ENCODE measurements at places on chromosomes 3 and 15. TPM values are rescaled to one million over a fixed set of nuclear protein-coding genes. Genes with fewer than 3 reads are reported as not detected.

Gene CPA3
- 2.6 TPM for total RNA-seq

Gene SSUH2
- total RNA-seq: 2.6 TPM

Gene ADCY5
- total RNA-seq: 69.6 TPM

Gene ISL2
- total RNA-seq: 0.77 TPM

Gene FLNB
- 408 TPM for total RNA-seq

Gene FGF12
- 5.7 TPM for total RNA-seq

- H3K4me1 ChIP-seq: no peaks in the 10 kb centered on the region
- DNase-seq: no peak
- no peaks in the 10 kb centered on the region for H3K27me3 ChIP-seq
- no peak overlapping the region for H3K4me3 ChIP-seq
Measured at GRCh38 chr3:123034996-123035395, 7.4 kb upstream of the SEMA5B start.

- DNase-seq: no peak
- H3K27me3 ChIP-seq: no peaks in the 10 kb centered on the region
- no peaks in the 10 kb centered on the region for H3K4me1 ChIP-seq
- H3K4me3 ChIP-seq: no peak overlapping the region
Measured at GRCh38 chr15:59340325-59340724, 32.3 kb downstream of the MYO1E start.

GRCh38 chr3:69761896-69762767, 22.9 kb downstream of the MITF start:
- no peaks in the 10 kb centered on the region for H3K36me3 ChIP-seq
- H3K4me1 ChIP-seq: no peaks in the 10 kb centered on the region
- H3K27me3 ChIP-seq: no peaks in the 10 kb centered on the region
- H3K27ac ChIP-seq: peak overlapping the region; percentile 67
- no peak overlapping the region for H3K4me3 ChIP-seq

GRCh38 chr3:101784855-101785613, 6.0 kb downstream of the NXPE3 start:
- no peaks in the 10 kb centered on the region for H3K36me3 ChIP-seq
- H3K27ac ChIP-seq: no peak overlapping the region

- H3K4me3 ChIP-seq: no peak overlapping the region
- DNase-seq: no peak
- no peak overlapping the region for H3K27ac ChIP-seq
- no peaks in the 10 kb centered on the region for H3K27me3 ChIP-seq
Measured at GRCh38 chr15:55518641-55519040, 10.6 kb upstream of the DNAAF4 start.

GRCh38 chr15:90552162-90552928, 22.6 kb downstream of the CRTC3 start:
- DNase-seq: no peak
- H3K36me3 ChIP-seq: no peaks in the 10 kb centered on the region
- no peaks in the 10 kb centered on the region for H3K27me3 ChIP-seq
- no peaks in the 10 kb centered on the region for H3K4me1 ChIP-seq
- H3K4me3 ChIP-seq: no peak overlapping the region

GRCh38 chr15:30953731-30954378, 37.6 kb downstream of the MTMR10 start:
- H3K36me3 ChIP-seq: peaks cover 13% of the 10 kb centered on the region
- DNase-seq: no peak
- H3K4me3 ChIP-seq: no peak overlapping the region
- no peak overlapping the region for H3K27ac ChIP-seq
- H3K27me3 ChIP-seq: no peaks in the 10 kb centered on the region

GRCh38 chr3:106946866-106947265, 430.4 kb upstream of the CCDC54 start:
- H3K36me3 ChIP-seq: no peaks in the 10 kb centered on the region
- no peak overlapping the region for H3K27ac ChIP-seq
- H3K4me3 ChIP-seq: no peak overlapping the region
- DNase-seq: no peak
- no peaks in the 10 kb centered on the region for H3K27me3 ChIP-seq
- H3K4me1 ChIP-seq: no peaks in the 10 kb centered on the region

DNA sequence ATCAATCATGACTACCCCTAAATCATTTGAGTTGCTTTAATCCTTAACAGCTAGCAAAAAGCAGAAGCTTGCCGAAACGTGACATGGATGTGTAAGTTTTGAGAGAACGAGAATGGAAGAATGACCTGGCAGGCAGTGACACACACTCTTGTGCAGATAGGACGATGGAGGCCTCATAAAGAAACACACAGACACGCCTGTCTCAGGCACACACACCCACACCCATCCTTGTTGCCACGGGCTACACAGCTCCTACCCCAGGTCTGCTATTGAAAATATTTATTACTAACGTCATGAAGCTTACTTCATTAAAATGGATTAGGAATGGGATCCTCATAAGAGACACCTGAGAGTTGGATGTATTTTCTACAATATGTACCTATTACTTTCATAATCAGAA, 8.5 kb downstream of the MYO5C start:
- H3K4me1 ChIP-seq: peaks cover 14% of the 10 kb centered on the region
- peak overlapping the region; percentile 95 for H3K27ac ChIP-seq
- no peaks in the 10 kb centered on the region for H3K36me3 ChIP-seq
- no peak overlapping the region for H3K4me3 ChIP-seq

DNA sequence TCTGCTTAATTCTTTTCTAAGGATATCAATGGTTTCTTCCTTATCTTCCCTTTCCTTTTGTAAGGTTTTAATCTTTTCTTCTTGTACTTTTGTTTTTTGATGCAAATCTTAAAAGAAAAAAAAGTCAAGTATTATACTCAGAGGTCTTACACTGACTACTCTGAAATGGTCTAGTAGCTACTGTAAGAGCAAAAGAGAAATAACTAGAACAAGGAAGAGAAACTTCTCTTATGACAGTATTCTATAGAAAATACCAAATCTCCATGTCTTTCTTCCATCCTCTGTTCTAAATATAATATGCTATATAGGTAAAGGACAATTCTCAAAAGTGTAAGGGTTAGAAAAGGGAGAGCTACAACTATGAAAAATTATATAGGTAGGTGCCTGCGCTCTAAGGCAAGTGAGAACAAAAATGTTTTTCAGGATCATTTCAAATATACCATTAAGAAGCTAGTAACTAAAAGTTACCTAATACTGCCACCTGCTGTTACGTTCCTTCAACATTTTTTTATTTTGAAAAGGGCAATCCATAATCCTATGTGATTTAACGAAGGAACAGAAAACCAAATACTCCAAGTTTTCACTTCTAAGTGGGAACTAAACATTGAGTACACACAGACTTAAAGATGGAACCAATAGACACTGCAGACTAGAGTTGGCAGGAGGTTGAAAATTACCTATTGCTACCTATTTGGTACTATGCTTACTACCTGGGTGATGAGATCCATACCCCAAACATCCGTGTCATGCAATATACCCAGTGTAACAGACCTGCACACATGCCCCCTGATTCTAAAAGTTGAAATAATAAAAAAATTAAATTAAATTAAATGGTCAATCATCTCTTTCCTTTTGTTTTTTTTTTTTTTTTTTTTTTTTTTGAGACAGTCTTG, 36.7 kb downstream of the CIP2A start:
- H3K4me3 ChIP-seq: no peak overlapping the region
- no peak overlapping the region for H3K27ac ChIP-seq
- H3K27me3 ChIP-seq: no peaks in the 10 kb centered on the region
- peak; percentile 29 for DNase-seq

- no peaks in the 10 kb centered on the region for H3K4me1 ChIP-seq
- H3K27me3 ChIP-seq: no peaks in the 10 kb centered on the region
- H3K4me3 ChIP-seq: no peak overlapping the region
- no peaks in the 10 kb centered on the region for H3K36me3 ChIP-seq
Measured at GRCh38 chr3:124829178-124829818, 57.9 kb downstream of the ITGB5 start.

DNA sequence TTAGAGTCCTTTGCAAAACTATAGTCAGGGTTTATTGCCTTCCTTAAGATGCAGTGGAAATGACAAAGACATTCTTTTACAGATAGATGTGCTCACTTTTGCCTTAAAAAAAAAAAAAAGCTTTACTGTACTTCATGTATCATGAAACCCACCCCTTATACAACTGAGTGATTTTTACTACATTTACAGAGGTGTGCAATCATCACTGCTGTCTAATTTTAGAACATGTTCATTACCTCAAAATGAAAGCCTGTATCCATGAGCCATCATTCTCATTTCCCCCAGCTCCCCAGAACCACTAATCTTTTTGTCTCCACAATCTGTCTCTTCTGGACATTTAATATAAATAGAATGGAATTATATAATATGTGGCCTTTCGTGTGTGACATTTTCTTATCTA, 111.9 kb downstream of the NR1I2 start:
- H3K27ac ChIP-seq: no peak overlapping the region
- H3K36me3 ChIP-seq: no peaks in the 10 kb centered on the region
- no peak for DNase-seq

DNA sequence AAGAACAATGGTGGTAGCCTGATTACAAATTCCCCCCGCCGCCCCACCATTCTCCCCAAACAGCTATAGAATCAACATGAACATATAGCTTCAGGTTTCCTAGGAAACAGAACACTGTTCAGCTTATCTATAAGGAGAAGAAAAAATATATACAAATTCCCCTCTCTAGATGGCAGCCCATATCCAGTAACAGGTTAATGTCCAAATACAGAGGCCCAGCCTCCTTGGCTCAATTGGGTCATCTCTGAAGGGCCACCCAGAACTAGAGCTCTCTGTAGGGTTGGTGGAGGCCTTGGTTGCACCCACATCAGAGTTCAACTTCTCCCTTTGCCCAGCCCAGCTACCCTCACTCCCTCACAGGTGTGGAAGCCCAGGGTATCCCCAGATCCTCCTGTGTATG, 91.5 kb upstream of the ADAMTS17 start:
- no peak for DNase-seq
- no peaks in the 10 kb centered on the region for H3K27me3 ChIP-seq
- H3K4me3 ChIP-seq: no peak overlapping the region
